ENCODE measurements at places on chromosomes 6 and 20.

GRCh38 chr6:126118058-126118755 lies 131.9 kb downstream of the TRMT11 start:
- DNase-seq: no peak

DNA sequence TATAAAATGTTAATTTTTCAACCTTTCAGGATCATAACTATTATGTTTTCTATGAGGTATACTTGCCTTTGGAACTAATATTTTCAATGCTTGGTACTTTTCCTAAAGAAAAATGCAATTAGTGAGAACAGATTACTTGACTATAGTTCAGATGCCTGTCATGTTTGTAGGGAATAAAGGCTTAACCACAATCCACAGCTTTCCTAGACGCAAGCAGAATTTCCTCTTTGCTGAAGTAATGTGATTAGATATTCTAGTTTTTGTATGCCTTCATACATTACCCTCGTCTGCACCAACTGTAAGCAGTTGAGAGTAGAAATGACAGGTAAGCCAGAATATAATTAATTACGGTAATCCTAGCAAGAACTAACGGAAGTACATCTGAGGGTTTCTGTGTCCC lies 581.4 kb upstream of the MMS22L start:
- DNase-seq: no peak

- DNase-seq: no peak
Observed at GRCh38 chr6:83824388-83824801, 28.8 kb upstream of the RIPPLY2 start.

- DNase-seq: no peak
Observed at GRCh38 chr20:61744691-61745396, 320.8 kb downstream of the TAF4 start.

DNA sequence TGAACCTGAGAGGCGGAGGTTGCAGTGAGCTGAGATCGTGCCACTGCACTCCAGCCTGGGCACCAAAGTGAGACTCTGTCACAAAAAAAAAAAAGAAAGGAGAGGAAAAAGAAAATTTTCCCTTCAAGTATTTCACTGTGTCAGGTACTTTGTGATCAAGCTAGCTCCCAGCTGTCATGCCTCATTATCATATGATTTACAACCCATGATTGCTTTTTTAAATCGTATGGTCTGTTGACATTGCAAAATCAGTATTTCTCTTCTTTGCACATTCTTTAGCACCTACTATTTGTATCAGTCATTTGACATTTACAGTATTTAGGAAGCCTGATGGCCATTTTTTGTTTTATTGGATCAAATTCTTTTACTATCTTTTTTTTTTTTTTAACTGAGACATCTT lies 22.4 kb downstream of the SASH1 start:
- no peak for DNase-seq

DNA sequence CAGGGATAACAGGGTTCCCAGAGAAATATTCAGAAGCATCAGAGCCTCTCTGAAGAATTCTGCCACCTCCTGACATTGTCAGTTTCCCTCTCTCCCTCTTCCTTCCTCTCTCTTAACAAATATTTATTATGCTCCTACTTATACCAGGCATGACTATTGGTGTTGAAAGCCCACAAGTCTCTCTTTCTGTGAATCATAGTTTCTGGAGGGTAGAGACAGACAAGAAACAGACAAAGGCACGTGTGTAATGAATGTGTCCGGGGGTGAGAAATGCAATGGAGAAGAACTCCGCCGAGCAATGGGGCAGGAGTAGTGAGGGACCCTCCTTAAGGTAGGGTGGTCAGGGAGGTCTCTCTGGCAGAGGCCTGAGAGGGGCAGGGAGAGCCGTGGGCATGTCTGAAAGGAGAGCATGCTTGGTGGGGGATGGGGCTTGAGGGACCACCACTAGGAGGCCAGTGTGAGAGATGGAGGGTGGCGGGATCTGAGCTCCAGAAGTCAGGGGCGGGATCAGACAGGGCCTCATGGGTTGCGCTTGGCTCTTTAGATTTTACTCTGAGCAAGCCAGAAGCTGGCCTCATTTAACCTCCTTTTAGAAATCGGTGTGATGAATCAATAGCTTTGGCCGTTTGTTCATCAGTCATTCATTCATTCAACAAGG lies 57.3 kb downstream of the EYA2 start:
- no peak for DNase-seq

DNA sequence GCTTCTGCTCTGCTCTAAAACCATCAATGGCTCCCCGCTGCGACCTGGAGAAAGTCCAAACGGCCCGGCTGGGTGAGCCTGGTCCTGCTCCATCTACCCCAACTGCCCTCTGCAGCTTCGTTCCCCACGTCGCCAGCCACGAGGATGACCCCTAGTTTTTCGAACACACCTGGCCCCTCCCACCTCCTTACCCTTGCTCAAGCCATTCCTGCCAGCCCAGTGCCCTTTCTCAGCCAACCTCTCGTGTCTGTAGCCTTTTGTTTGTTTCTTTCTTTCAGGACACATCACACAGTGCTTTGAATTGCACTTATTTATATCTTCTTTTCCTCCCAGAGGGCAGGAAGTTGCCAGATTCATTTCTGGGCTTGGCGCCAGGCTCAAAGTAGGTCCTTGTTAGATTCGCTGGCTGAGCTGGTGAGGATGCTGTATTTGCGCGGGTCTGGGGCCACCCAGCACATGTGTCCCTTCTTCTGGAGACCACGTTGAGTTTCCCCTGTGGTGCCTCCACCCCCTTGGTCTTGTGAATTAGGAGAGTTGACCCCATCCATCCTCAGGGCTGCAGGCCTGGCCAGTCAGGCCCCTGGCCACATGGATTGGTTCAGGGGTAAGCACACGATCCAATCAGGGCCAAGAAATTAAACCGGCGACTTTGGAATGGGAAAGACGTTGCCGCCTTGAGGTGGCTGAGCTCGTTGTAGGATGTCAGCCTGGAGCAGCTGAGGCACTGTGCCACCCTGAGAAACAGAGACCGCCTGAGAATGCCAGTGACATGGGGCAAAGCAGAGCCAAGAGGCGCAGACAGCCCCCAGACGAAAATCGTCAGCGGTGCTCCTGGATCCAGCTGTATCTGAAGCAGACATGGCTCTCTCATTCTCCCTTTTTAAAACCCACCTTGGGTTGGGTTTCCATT lies 156.0 kb downstream of the CEBPB start:
- no peak for DNase-seq

- DNase-seq: no peak
Observed at GRCh38 chr6:111810294-111811131, 62.7 kb downstream of the FYN start.

- no peak for DNase-seq
Observed at GRCh38 chr6:138640028-138640427, 133.5 kb upstream of the CCDC28A start.

DNA sequence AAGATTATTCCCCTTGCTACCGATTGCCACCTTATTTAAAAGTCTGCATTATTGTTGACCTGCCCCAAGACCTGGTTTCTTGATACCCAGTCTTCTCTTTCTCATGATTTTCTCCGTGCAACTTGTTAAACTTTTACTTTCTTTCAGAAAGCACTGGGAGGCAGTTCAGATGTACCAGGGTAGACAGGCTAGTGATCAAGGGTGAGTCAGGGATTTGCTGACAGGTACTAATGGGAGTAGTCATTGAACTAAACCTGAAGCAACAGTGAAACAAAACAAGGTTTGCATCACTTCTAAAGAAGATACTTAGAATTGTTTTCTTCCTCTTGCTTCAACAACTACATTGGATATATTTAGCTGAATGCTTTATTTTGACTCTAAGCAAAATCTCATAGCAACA lies 124.4 kb downstream of the KCNQ5 start:
- no peak for DNase-seq

GRCh38 chr6:139402876-139403386 lies 28.5 kb upstream of the CITED2 start:
- no peak for DNase-seq

DNA sequence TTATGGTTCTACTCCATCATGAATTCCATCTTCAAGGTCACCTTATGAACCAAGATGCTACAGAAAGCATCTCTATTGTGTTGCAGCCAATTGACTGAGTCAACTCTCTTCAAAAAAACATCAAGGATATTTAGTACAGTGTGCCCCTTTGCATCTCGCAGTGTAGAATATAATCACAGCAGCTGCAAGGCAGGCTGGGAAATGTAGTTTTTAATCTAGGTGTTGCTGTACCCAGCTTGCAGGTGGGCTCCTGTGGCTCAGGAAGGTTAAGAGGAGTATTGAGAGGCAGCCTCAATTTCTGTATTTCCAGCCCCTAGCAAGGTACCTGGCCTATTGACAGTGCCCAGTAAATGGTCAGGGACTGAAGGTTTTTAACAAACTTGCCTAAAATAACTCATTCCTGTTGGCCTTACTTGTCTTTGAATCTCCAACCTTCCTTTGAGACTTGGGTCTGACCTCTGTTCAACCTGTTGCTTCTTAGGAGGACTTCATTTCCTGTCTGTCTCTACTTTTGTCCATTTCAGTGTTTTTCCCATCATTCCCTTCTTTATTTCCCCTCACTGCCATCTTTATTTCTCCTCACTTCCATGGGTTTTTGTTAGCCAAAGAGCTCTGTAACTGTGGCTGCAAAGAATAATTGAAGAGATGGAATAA lies 150.5 kb downstream of the DNAH8 start:
- no peak for DNase-seq

GRCh38 chr6:43013097-43013842 lies 476 bp downstream of the MEA1 start:
- no peak for DNase-seq

DNA sequence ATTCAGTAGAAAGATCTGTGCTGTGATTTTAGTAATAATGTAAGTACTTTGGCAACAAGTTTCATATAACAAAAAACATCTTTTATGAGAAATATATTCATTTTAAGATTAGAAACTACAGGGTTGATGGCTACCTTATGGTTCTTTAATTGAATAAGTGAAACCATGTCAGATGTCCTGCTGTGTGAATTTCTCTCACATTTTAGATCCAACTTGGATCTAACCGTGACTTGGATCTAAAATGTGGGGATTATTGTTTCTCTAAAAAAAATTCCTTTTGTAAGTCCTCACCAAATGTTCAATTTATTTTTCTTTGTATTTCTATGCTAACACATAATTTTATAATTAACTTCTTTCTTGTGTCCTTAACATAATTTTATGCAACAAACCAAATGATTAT lies 30.4 kb downstream of the ZC2HC1B start:
- no peak for DNase-seq

DNA sequence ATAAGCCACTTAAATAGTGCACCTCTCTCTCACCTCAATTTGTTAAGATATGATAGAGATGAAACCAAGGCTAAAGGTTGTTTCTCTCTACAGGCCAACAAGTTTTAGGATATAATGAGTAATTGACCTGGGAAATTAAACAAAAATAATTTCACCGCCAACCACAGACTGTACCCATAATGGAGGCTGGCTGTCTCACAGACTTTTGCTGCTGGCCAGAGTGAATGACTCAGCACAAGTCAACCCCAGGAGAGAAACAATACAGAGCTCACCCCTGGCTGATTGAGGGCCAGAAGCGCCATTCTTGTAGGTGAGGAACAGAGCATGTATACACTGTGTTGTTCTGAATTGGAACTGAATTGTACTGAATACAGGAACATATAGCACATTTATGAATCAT lies 99.9 kb downstream of the CAP2 start:
- no peak for DNase-seq

GRCh38 chr20:35458388-35458787 lies 3.0 kb downstream of the CEP250 start:
- no peak for DNase-seq

GRCh38 chr6:108850669-108851465 lies 2.6 kb downstream of the ARMC2 start:
- no peak for DNase-seq

GRCh38 chr6:129253727-129254126 lies 370.8 kb downstream of the LAMA2 start:
- DNase-seq: no peak

DNA sequence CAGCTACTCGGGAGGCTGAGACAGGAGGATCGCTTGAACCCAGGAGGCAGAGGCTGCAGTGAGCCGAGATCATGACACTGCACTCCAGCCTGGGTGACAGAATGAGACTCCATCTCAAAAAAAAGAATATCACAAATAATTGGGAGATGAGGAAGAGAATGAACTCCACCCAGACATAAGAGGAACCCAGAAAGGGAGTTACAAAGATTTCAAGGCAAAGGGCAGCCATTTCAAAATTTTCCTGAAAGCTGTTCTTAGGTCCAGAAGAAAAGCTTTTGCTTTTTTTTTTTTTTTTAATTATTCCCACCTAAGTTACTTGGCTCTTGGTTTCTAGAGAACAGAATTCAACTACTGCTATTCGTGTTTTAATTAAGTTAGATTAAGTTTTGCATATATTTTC lies 23.8 kb downstream of the MYB start:
- no peak for DNase-seq

DNA sequence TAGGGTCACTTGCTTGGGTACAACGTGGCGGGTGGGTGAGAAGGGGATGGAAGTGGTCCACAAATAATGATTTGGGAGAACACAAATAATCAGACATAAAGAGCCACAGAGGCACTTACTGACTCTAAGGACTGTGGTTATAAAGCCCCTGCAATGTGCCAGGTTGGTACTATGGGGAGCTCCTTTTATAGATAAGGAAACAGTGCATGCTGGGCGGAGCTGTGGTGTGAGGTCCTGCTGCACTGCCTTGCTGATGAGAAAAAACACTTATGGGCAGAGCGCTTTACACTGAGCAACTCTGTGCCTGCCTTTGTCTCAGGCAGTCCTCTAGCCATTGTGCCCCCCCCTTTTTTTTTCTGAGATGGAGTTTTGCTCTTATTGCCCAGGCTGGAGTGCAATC lies 29.1 kb upstream of the SCRT2 start:
- no peak for DNase-seq

DNA sequence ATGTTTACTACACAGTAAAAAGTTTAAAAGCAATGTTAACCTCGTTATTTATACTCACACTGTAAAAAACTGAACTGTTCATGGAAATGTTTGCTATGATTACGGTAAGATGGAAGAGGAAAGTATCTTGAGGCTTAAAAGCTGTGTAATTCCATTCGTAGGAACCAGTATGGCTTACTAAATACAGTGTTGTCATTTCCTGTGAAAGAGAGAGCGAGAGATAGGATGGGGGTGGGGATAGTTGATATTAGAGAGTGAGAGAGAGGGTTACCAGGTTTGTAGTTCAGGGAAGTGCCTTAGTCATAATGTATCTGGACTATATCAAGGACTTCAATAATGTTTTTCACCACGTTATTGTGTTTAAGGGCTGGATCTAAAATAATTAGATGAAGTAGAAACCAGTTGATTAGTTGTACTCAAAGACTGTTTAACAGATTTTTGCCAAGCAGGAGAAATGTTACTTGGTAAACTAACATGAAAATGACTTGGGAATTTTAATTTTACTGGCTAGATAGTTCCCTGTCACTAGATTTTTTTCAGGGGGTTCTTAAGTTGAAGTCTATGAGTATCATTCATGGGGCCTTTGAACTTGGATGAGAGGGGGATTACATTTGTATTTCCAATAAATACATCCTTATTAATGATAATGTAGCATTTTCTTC lies 30.4 kb downstream of the AFDN start:
- no peak for DNase-seq

DNA sequence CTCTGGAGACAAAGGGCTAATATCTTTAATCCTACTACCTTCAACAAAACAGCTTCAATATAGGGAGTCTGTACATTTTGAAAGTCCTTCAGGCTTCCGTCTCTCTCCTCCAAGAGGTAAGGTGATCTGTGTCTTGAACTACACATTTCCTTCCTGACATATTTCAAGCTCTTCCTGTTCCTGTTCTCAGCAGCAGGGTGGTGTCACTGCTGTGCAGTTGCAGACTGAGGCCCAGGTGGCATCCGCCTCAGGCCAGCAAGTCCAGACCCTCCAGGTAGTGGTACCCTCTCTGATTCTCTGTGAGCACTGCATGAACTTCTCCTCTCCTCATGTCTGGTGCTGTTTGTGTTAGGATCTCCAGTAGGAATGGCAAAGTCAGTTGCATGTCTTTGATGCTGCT lies 7.8 kb downstream of the NFYA start:
- no peak for DNase-seq

All from stimulated activated CD8-positive, alpha-beta memory T cell treated with anti-CD3 and anti-CD28 coated beads, Interleukin-15, amount 100 ng/mL, for 24 hours (primary cell).